Stimulated activated memory B cell treated with anti-CD40 and anti-IgM and Interleukin-4, amounts not matched to agents 10 μg/mL and 1 μg/mL and 100 μg/mL, for 72 hours (primary cell): ENCODE measurements at places on chromosomes 2 and 18.

DNA sequence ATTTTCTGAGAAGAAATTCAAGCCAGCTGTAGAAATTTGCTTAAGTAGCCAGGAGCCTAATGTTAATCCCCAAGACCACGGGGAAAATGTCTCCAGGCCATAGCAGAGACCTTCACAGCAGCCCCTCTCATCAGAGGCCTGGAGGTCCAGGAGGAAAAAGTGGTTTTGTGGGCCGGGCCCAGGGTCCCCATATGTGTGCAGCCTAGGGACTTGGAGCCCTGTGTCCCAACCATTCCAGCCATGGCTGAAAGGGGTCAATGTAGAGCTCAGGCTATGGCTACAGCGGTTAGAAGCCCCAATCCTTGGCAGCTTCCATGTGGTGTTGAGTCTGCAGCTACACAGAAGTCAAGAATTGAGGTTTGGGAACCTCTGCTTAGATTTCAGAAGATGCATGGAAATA, 14.2 kb upstream of the TTC21B start:
- ATAC-seq, result no peak

DNA sequence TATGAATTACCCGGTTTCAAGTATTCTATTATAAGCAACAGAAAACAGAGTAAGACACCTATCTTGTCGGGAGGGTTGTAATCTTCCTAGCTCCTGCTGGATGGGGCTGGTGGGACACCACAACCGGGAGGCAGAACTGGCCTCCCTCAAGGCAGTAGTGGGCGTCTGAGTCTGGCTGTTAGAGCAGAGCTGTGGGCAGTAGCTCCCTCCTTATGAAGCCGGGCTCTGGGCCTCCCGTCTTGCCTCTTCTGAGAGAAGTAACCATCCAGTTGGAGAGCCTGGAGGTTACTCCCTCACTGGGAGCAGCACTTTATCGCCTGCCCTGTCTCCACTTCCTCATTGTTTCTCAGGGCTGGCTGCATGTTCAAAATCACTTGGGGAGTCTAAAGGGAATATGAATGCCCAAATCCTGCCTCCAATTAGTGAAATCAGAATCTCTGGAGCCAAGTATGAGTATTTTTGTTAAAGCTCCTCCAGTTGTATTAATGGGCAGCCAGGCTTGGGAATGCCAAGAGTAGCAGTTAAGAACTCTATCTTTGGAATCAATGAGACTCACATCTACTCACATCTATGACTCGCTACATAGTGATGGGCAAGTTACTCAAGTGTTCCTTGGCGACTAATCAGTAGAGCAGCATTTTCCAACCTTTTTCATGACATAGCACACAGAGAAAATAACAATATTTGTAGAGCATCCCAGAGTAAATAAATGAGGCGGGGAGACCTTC, 27.3 kb upstream of the NRP2 start:
- ATAC-seq, result no peak

DNA sequence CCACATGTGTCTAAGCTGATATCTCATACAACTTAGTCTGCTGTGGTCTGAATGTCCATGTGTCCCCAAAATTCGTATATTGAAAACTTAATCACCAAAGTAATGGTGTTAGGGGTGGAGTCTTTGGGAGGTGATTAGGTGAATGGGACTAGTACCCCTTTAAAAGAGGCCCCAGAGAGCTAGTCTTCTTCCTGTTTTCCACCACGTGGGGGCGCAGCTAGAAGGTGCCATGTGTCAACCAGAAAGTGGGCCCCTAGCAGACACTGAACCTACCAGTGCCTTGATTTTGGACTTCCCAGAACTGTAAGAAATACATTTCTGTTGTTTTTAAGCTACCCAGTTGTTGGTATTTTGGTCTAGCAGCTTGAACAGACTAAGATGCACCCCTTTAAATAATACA, 86.6 kb downstream of the ASB1 start:
- ATAC-seq, result no peak

DNA sequence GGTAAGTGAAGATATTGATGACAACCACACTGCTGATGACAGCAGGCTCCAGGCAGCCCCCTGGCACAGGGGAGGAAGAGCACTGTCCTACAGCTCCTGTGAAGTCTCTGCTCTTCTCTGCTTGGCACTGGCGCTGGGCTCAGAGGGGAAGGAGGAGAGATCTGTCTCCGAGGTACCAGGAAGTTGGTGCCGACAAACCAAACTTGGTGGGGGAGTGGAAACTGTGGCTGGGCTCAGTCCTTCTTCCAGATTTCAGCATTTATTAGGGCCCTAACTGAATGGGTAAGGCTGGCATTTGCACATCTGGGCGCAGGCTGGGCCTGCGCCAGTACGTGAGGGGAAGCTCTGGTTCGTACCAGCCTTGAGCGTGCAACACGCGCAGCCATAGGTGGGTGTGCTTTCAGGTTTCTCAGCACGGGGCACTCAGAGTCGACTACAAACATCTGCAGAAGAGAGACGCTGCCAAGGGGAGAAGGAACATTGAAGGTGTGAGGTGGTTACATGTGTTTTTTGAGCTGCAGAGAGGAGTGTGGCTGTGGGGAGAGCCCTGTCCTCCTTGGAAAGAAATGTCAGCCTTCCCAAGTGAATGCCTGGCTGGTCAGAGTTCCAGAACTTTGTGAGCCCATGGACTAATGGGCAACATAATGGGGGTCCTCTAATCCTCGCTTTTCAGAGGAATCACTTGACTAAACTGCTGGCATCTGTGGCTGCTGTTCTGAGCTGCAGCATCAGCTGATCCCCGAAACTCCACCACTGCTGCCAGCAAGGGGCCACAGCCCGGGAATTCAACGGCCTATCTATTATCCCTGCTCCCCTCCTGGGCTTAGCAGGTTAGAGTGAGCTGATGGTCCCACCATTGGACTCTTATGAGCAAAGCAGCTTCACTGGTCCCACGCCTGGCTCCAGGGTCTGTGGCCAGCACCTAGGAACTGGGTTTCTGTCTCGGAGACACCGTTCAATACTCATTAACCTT, 55.2 kb upstream of the SEMA4C start:
- ATAC-seq, result no peak

- no peak for ATAC-seq
Observed at GRCh38 chr2:96205888-96206287, 2.7 kb downstream of the STARD7 start.

DNA sequence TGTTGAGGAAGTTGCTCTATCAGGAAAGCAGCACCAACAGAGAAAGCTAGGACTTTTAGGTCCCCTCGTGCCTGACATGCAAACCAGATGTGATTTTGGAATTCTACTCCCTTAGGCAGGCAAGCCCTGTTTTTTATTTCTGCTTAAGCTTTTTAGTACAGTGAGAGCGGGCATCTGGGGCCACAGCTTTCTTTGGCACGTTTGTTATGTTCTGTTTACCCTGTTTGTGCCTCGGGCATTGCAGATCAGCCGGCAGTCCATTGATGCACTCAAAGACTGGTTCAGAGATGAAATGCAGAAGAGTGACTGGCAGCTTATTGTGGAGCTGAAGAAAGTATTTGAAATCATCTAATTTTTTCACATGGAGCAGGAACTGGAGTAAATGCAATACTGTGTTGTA, 61.9 kb downstream of the EIF5B start:
- no peak for ATAC-seq

DNA sequence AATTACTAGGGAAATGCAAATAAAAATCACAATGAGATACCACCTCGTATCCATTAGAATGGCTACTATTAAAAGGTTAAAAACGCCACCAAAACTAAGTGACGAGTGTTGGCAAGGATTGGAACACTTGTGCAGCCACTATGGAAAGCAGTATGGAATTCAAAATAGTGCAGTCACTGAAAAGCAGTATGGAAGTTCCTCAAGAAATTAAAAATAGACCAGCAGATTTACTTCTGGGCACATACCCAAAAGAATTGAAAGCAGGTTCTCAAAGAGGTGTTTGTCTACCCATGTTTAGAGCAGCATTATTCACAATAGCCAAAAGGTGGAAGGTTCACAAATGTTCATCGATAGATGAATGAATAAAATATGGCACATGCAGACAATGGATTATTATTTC, 149.7 kb upstream of the STON1 start:
- ATAC-seq, result no peak

DNA sequence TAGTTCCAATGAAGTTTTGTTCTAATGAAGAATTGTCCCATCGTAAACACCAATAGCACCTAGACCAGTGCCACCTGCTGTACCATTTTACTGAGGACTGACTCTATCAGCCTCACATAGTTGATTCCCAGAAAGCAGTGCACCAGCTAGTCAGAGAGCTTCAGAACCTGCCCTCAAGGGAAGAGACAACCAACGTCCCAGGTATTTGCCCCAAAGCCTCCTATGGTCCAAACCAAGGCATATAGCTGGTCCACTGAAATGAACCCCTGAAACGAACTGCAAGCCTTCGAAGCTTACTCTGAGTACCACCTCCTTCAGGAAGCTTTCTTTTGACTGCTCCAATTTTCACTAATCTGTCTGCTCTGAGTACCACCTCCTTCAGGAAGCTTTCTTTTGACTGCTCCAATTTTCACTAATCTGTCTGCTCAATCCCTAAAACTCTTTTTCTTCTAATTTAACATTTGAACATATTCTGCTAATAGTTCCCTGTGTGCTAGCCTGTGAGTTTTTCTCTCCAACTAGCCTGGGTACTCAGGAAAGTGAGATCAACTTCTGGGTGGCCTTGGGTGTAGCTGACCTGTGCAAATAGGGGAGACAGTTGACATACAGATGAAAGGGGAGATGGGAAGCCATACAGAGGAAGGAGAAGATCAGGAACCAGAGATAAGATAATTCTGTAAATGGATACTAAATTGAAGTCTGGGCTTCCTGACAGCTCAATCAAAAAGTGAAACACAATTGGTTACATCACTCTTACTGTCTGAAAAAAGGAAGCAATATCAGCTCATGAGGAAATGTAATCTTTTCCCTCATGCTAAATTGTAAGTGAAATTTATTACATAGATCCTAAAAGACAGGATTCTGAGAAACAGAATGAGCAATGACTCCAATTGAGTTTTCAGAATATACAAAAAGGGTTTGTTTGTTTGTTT, 33.5 kb upstream of the EML4 start:
- ATAC-seq, result no peak

DNA sequence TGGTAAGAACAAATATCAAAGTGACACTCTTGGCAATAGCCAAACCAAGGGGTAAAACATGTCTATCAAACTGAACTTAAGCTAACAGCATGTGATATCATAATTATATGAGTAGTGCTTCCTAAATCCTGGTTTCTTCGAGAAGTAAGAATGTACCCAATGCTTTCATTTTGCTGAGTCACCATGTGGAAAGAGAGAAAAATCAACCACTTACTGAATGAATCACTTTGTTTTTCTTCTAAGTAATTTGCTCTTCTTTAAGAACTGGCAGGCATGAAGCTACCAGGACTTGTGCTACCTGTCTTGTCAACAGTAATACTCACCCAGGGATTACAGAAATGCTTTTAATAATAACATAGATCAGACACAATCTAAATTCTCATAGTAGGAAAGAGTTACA, 19.0 kb upstream of the DUSP19 start:
- ATAC-seq, result no peak

GRCh38 chr18:41965634-41966255, 10.7 kb downstream of the PIK3C3 start:
- no peak for ATAC-seq

- ATAC-seq, result no peak
Observed at GRCh38 chr18:4007846-4008245, 447.3 kb downstream of the DLGAP1 start.

DNA sequence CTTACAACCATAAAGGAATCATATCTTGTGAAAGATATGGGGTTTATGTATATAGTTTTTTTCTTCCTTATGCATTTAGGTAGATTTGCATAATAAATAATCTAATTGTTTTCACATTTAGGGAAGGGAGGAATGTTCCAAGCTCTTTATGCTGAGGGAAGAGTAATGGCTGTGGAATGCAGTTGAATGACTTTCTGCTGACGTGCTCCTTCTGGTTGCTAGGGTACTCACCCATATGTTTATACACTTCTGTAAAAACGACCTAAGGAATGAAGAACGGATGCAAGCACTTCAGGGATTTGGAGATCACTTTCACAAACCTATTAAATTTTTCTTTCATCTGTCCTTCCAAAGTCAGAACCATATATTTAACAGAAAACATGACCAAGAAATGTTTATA, 29.2 kb upstream of the PPP4R1 start:
- no peak for ATAC-seq

DNA sequence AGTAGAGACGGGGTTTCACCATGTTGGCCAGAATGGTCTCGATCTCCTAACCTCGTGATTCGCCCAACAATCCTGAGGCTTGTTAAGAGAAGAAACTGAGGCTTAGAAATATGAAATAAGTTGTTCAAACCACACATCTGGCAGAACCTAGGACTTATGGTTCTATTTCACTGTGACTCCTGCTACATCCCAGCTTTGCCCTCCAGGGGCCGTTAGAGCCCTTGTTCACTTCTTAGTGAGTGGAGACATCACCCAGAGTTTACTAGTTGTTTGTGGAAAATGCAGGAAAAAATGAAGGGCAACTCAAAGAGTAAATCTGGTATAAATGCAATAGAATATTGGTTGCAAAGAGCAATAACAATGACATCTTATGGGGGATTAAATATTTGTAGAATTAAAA, 43.9 kb downstream of the MARCHF4 start:
- ATAC-seq, result no peak

GRCh38 chr2:54903736-54904554, 146.3 kb downstream of the RTN4 start:
- no peak for ATAC-seq

DNA sequence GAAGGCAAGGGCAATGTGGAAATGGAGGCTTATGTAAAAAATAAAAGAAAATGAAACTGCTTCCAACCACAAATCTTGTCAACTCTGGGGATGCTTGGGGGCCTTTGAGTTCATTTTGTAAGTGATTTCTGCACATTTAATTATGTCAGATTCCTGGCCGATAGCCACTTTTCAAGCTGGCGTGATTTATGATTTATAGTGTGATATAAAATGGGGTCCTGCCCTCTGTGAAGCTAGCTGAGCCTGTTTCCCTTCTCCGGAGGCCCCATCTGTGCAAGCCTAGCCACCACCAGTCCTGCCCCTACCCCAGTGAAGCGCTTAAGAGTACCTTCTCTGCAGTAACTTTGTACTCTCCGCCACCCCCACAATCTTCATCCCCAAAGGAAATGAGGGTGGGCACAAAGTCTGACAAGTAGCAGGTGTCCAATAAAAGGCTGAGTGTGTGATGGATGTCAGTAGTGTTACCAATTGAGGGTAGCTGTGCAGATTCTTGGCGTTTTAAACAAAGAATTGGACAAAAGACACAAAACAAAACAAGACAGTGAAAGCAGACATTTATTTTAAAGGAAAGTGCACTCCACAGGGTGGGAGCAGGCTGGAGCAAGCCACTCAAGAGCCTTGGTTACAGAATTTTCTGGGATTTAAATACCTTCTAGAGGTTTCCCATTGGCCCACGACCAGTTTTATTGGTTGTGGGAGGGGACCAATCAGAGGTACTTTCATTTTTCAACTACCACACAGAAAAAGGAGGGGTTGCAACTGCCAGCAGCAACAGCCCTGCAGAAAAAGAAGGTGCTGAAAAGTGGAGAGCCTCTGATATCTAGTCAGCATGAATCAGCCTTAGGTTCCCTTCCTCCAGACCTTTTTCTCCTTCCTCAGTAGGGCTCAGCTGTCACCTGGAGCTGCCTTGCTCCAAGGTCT, 39.0 kb upstream of the SIX3 start:
- no peak for ATAC-seq

- no peak for ATAC-seq
Observed at GRCh38 chr2:75065402-75066008, 107.1 kb downstream of the POLE4 start.
